Stimulated activated CD4-positive, alpha-beta T cell treated with anti-CD3 and anti-CD28 coated beads, Interleukin-1b, Interleukin-23, amount 100 ng/mL, for 48 hours (primary cell): ENCODE measurements at places on chromosomes 3 and 15.

GRCh38 chr3:52218454-52218853 lies 7.0 kb downstream of the TLR9 start:
- no peak for DNase-seq

DNA sequence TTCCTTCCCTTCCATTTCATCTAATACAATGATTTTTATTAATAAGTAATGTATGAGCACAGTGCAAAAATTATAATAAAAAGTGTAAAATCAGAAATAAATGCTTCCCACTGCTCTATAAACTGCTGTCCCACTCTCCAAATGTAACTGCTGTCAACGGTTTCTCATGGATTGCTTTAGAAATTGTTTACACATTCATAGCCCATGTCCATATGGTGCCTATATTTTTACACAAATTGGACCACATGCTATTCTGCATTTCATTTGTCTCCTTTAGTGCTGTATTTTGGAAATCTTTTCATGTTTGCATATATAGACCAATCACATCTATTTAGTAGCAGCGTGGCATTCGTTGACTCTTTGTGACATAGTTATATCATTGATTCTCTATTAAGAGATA lies 164.7 kb upstream of the SLCO3A1 start:
- DNase-seq = no peak

- DNase-seq = no peak
Measured at GRCh38 chr3:132662212-132662611, 2.1 kb downstream of the UBA5 start.

- DNase-seq = no peak
Measured at GRCh38 chr3:51445544-51446280, 54.1 kb downstream of the DCAF1 start.

DNA sequence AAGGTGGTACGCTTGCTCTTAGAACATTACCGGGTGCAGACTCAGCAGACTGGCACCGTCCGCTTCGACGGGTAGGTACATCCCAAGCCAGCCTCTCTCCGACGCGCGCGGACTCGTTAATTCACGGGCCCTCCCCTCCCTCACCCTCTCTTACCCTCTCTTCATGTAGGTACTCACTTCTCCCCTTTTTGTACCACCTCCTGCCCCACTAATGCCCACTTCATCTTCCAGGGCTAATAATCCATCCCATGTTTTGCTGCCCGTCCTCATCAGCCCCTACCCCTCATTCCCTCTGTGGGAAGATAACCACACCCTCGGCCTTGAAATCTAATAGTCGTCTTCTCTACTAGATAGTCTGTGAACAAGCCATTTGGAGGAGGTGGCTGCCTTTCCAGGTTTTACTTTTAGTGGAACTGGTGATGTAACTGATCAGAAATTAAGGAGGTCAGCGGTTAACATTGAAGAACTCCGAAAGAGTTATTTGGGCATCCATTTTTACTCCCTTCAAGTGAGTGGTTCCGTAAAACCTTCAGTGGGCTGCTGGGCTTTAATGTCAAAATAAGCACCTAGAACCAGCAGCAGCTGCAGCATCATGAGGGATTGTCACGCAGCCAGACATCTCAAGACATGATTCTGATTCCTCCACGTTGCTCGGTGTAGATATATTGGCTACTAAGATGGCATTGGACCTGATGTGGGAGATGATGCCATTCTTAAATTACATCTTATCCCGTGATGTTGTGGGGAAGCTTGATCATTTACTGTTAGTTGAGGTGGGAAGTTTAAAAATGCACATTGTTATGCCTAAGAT lies 1.3 kb downstream of the FEM1B start:
- no peak for DNase-seq

DNA sequence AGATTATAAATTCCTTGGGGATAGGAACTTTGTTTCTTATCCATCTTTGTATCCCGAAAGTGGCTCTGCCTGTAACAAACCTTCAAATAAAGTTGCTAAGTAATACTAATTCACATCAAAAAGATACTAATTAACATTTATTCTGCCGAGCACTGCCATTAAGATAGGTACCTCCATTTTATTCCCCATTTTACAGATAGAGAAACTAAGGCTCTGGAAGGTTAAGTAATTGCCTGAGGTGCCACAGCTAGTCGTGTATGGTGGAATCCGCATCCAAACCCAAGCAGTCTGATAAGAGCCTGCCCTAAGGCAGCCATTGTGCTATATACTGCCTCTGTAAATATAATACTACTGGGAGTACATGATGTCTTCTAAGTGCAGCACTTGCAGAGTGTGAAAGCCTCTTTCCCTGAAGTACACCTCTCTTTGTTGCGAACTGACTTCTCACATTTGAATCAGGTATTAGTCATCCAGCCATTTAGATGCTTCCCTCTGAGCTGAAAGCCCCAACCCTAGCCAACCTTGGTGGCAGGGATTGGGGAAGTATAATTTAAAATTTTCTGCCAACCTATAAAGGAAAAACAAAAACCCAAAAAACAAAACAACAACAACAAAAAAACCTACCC lies 78.5 kb upstream of the CHD2 start:
- DNase-seq = no peak

DNA sequence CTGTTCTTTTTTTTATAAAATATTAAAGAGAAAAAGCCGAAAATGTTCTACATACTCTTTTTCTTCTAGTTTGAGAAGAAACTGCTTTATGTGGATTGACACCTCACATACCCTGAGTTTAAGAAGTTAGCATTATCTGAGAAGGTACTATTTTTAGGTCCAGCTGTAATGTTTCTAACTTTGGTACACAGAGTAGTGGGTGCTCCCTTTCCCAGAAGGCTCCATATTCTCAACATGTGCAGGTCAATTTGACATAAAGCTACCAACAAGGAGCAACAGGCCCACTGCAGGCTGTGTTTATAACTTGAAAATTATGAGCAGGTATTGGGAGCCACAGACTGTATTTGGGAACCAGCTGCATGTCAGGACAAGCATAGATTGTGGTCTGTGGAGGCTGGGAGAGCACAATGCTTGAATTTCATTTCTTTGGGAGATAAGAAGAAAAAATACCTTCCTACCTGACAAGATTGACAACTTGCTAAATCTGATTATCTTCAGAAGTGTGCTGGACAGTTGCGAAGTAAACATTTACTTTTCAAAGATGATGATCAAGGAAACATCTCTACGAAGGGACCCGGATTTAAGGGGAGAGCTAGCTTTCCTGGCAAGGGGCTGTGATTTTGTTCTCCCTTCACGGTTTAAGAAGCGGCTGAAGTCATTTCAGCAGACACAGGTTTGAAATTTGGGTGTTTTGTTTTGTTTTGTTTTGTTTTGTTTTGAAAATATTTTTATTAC lies 57.2 kb downstream of the PPP2R3A start:
- DNase-seq = no peak

DNA sequence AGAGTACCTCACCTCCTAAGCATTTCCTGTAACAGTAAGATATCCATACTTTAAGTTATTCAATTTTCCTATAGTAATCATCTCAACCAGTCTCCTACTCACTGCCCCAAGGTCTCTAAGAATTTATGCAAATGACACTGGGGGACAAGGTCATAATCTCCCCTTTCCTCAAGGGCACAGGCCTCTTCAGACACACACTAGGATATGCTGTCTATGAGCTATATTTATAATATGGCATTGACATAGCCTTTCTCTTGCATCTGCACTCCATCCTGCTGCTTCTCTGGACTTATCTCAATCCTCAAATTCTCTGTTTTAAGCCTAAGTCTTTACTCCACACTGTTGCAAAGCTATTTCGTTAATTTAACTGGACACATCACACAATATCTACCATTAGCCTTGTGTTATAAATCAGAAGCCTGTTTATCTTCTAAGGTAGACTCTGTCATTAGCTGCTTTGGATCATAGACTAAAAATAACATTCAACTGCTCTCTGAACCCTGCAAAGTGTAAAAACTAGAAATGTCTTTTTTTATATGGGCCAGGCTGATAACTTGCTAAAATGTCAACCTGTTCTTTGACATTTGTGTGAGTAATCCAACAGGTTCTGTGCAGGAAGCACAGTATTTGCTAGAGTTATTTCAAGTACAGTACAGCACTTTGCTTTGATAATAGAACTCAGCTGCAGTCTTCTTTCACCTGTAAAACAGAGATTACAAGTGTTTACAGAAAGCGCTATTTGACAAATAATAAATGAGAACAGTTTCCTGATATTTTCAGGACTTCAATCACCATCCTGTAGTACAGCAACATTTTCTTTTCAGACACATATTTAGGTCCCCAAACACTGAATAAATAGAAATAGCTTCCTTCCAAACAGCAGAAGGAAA lies 17.8 kb upstream of the SEC62 start:
- DNase-seq = no peak

DNA sequence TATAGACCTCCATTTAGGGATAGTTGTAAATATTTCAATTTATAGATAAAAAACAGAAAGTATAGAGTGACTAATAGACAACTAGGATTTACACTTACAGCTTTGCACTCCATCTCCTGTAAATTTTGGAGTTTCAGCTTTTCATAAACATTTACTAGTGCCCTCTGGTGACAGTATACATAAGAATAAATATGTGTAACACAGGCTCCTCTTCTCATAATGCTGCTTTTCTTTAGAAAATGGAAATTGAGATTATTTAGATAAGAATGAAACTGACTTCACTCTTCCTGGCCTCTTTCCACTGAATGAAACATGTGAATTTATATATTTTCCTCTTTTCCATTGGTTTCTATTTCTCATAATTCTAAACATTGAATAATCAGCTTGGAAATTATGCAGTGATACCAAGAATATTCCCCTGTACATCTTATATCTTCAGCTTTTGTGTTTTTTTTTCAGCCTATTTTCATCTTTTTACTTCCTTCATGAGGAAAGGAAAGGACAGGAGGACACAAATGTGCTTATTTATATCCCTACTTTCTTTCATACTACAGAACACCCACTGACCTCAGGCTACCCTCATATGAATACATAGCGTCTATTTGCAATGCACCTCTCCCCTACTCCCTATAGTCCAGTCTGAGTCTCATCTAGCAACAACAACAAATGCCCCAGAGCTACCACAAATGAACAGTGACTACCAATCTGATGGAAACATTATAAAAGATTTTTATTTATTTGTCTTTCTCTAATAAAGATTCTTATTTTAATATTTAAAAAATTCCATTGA lies 103.1 kb upstream of the CCDC39 start:
- no peak for DNase-seq

GRCh38 chr3:70916375-70917055 lies 604.1 kb upstream of the MDFIC2 start:
- no peak for DNase-seq

- DNase-seq = no peak
Measured at GRCh38 chr3:102536456-102536855, 101.6 kb downstream of the ZPLD1 start.

DNA sequence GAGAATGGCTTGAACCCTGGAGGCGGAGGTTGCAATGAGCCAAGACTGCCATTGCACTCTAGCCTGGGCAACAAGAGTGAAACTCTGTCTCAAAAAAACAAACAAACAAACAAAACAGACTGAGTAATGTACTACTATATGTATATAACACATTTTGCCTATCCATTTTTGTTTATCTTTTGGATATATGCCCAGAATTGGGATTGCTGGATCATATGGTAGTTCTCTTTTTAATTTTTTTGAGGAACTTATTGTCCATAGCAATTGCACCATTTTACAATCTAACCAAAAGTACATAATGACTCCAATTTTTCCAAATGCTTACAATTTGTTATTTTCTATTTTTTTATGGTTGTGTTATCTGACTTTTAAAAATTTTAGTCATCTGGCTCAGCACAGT lies 47.3 kb downstream of the GMPS start:
- DNase-seq = no peak

GRCh38 chr15:79028411-79028964 lies 62.1 kb downstream of the RASGRF1 start:
- peak; percentile 17 for DNase-seq

DNA sequence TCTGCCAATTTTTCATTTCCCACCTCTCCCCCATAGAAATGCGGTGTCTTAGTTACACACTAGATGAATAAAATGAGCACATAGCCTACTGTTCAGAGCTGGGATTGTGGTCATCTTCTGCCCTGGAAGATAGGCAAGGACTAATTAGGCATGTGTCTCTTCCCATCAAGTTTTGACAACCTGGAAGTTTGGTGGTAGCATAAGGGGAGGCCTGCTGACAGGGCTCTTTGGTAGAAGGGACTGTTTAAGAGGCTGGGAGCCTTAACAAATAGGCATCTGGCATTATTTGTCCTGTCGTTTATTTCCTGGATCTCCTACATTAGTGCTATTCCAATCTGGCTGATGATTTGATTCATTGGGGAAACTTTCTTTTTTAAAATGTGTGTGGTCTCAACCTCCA lies 512.3 kb downstream of the ZNF385D start:
- DNase-seq = no peak

DNA sequence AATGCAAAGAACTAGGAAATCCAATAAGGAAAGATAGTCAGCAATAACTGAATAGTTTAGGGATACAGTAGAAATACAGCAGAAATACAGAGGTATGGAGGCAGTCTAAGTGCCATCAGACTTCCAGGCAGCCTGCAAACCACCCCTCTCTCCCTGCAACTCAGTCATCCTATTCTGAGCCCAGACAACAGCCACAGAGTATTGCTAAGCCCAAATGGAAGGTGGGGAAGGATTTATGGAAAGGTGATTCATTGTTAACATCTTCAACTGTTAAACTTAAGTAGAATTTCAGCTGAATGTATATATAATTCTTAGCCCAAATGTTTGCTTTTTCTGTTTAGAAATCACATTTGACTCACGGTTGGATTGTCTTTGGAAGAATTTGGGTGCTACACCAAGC lies 300.4 kb downstream of the RBMS3 start:
- DNase-seq = no peak

DNA sequence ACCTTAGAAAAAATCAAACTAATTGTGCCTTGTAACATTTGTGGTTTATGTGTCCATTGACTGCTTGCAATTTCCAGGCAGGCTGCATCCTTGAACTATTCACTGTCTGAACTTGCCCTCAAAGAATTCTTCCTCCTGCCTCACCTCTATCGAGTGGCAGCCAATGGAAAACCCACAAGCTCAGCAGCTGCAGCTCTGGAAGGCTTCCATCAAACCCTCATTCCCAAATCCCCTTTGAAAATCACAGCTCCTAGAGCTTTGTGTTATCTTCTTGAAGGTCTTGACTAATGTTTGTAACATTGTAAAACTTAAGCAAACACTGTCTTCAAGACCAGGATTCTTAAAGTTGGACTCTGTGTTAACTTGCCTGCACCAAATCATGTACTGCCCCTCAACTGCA lies 81.1 kb downstream of the FILIP1L start:
- DNase-seq = no peak

DNA sequence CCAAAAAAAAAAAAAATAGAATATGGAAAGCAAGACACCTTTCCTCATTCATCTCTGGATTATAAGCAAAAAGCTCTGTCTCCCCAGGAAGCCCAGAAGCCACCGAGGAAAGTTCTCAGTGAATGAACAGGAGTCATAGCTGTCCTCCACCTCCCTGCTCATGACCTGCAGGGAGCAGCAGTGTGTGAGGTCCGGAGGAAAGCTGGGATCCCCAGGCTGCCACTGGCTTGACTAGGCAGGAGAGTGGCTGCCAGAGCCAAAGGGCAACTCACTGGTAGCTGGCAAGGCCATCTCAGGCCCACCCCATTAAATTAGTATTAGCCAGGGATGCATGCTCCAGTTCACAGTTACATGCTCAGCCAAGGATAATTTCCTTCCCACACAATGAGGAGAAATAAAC lies 191.6 kb upstream of the STT3B start:
- DNase-seq = no peak
